ENCODE measurements at places on chromosomes 7 and 10.
A peak's percentile ranks its signal among the peaks of the same experiment; 100 is the strongest.

- no peak for DNase-seq
Measured at GRCh38 chr7:153413540-153414287, 638.5 kb upstream of the DPP6 start.

DNA sequence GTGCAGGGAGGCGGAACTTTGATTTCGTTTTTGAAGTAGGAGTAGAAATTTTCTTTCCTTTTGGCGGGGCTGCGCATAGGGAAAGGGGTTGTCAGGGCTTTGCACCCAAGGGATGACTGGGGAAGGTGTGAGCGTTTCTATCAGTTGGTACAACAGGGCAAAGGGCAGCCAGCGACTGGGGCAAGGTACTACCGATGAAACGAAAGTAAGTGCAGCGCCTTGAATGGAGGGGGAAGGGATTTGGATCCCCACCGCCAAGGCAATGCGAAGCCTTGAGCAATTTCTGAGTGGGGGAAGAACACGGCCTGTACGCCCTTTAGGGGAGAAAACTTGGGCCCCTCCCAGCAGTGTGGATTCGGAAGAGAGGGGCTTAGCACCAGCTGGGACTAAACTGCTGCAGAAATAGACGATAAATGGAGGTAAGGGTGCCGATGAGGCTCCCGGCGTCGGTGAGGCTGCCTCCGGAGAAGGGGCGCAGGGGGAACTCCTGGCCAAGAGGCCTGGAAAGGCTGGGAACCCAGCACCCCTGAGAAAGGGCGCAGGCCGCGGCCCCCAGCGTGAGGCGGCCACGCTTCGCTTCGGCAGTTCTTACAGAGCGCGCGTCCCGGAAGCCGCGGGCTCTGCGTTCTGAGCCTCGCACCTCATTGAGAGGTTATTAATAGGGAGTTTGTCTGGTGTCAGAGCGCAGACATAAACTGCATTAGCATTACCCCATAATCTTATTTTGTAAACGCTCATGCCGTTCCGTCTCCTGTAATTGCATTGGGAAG, 10.0 kb upstream of the TLX1 start:
- DNase-seq = no peak

DNA sequence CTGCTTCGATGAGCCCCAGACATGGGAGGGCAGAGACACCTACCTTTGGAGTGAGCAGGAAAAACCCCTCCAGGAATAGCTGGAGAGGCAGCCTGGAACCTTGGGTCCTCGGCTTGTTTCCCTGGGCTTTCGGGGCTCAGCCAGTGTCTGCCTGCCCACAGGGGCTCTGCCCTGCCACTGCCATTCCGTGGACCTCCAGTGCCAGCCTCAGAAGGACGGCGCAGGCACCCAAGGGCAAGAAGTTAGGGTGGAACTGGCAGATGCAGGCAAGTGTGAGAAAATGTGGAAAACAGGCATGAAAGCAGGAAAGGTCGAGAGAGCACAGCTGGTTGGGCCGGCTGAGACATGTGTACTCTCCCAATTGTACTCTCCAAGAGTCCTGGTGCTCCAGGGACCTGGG, 281.5 kb downstream of the GRID1 start:
- DNase-seq = no peak

- peak; percentile 28 for DNase-seq
Measured at GRCh38 chr7:6026011-6026819, 5.0 kb upstream of the ANKRD61 start.

GRCh38 chr10:106714734-106715555, 449.6 kb downstream of the SORCS1 start:
- no peak for DNase-seq

DNA sequence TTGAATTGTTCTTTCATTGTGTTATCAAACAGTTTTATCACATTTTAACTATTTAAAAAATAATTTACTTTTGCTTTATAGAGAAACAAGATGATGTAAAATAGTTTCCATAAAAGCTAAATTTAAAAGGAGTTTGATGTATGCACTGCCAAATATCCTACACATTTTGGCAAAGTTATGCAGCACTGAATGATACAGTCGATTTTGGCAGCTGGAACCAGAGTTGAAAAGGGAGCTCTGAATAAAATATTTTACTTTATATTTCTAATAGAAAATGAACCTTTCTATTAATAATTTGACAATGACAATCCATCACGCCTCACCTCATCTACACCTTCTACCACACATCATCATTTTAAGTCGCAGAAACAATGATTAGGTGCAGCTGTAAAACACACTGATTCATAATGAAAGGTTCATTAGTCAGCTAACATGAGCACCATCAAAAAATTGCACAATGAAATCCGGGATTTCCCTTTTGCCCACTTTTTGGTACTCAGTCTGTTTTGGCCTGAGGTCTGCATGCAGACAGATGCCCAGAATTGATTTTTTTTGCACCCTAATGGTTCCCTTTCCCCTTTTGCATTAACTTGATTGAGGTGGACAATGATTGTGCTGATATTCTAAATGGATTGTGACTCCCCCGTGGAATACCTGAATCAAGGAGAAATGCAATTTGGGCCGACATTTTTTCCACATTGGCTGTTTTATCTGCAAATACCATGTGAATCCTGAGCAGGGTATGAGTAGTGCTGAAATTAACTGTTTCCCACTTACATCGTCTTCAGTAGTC, 105.8 kb downstream of the THSD7A start:
- no peak for DNase-seq

DNA sequence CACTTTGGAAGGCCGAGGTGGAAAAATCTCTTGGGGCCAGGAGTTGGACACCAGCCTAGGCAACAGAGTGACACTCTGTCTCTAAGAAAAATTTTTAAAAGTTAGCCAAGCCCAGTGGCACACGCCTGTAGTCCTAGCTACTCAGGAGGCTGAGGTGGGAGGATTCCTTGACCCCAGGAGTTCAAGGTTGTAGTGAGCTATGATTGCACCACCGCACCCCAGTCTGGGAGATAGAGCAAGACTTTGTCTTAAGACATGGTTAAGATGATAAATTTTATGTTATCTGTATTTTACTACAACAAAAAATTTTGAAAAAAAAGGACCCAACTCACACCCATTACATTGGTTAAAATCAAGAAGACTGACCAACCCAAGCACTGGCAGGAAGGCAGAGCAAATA, 44.4 kb upstream of the SMARCD3 start:
- no peak for DNase-seq

GRCh38 chr7:44094365-44094764, 9.8 kb upstream of the AEBP1 start:
- no peak for DNase-seq

GRCh38 chr10:114335614-114336013, 68.7 kb downstream of the AFAP1L2 start:
- DNase-seq = no peak

GRCh38 chr10:129029051-129029450, 438.0 kb upstream of the MGMT start:
- DNase-seq = no peak

DNA sequence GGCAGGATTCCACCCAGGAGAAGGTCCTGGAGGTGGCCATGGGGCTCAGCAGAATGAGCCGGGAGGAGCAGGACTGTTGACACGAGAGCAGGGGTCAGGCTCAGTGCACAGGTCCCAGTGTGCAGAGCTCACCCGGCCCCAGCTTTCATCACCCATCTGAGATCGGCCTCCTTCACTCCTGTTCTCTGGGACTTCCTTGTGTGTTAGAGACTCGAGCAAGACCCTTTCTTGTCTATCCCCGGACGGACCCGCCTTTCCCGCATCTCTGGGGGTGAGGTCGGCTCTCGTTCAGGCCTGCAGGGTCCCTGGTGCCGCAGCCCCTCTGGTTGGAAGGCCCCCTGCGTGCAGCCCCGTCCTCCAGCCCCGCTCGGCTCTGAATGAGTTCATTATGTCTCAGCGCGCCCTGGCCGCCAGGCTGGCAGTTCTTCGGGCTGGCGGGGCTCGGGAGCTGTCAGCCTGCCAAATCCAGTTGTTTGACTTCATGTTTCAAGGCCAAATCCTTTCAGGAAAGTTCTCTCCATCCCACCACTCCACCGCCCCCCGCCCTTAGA, 127.9 kb downstream of the LHPP start:
- peak; percentile 85 for DNase-seq

DNA sequence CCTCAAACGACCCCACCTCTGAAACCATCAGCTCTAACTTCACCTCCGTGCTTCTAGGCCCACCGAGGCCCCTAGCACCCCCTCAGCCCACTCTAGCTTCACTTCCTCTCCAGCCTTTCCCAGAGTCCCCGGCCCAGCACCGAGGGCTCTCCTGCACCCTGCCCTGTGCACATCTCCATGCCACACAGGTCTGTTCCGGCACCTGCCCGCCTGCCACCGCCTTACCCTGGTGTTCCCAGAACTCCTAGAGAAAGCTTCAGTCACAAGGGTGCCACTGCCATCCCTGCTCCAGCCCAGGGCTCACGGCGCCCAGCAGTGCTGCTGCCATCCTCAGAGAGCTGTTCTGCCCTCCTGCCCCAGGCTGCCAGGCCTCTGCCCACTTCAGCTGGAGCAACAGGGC, 61.3 kb upstream of the INSIG1 start:
- no peak for DNase-seq
